ENCODE measurements at places on chromosomes 6 and 20. TPM values are rescaled to one million over a fixed set of nuclear protein-coding genes. Genes with fewer than 3 reads are reported as not detected.

GRCh38 chr6:43150051-43150751 is 20.9 kb upstream of the SRF start:
- no peak for DNase-seq

- DNase-seq: peak; percentile 67
Observed at GRCh38 chr20:37615340-37616109, 78.3 kb upstream of the CTNNBL1 start.

Gene CTCFL
- total RNA-seq: 0.08 TPM

GRCh38 chr6:32105433-32105832 is 3.7 kb downstream of the TNXB start:
- no peak for DNase-seq

DNA sequence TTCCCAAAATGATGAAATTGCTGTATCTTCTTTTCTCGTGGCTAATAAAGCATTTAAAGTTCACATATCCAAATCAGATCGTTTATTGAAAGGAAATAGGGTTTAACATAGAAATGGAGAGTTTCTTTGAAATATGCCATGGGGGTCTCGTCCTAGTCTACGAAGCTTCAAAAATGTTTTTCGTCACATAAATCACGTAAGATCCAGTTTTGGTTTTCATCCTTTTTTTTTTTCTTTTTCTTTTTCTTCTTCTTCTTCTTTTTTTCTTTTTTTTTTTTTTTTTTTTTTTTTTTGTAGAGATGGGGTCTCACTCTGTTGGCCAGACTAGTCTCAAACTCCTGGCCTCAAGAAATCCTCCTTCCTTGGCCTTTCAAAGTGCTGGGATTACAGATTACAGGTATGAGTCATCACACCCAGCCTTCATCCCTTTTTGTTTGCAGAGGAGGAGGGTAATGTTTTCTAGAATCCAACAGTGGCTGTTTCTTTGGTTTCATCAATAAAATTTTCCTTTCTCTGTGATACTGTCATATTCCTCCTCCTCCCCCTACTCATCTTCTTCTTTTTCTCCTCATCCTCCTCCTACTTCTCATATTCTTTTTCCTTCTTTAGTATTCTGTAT is 94.7 kb upstream of the LOC128125822 start:
- no peak for DNase-seq

Gene HLA-E
- total RNA-seq: 236 TPM

Gene SLC17A1
- total RNA-seq: 11.1 TPM

DNA sequence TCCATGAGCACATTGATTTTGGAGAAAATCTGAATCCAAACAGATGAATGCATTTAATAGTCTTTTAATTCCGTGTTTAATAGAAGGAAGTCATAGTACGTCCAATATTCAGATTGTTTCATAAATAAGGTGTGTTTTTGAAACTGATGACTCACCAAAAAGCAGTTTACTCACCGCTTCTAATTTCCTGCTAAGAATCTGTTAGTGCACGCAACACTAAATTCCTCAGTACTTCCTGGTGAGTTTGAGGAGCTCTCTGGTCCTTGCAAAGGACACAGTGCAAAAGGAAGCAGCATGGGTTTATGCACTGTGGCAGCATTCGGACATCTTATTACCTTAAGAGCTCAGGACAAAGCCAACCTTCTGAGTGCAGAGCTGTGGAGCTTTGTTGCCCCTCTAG is 2.3 kb upstream of the ADGRF1 start:
- no peak for DNase-seq

DNA sequence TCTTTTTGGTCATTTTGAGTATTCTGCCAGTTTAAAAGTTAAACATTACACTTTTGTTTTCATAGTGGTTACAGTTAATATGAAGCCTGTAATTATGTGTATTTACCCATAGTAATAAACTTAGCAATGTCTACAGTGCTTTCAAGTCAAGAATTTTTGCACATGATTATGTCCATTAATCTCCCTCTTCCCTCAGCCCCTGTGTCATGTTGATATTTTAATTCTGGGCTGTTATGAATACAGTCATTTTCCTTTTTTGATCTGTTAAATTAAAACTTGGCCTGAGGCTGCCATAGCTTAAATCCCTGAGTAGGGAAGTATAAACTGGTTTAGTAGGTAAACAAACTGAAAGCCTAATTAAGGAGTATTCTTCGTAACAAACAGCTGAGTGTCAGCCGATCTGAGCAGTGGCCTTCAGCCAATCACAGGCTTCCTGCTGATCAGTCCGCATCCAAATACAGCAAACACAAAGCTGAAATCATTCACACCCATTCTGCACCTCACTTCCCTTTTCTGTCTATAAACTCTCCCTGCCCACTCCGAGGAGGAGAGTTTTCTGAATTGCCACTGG is 9.5 kb upstream of the SFT2D1 start:
- DNase-seq: no peak

Gene CALHM5
- 0.47 TPM for total RNA-seq

Gene CGA
- total RNA-seq: not detected

DNA sequence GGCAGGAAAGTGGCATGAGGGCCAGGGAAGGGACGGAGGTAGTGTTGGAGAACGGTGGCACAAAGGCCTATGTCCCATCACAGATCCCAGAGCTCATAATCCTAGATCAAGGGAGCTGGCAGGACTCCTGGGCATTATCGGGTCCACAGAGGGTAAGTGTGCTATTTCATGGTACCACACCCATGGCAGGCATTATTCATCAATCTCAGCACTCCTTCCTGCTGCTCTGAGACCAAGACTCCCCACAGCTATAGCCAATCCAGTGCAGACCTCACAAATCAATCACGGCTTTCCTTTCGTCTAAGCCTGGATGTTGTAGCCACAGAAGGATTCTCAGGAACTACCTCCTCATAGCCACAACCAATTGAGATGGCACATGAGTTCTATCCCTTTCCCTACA is 187.9 kb downstream of the PREX1 start:
- no peak for DNase-seq

Gene MOG
- not detected for total RNA-seq

Gene WFDC2
- not detected for total RNA-seq

Gene SCRT2
- total RNA-seq: not detected

Gene HLA-DOB
- 0.25 TPM for total RNA-seq

- DNase-seq: no peak
Observed at GRCh38 chr6:153160221-153160620, 29.1 kb upstream of the RGS17 start.

DNA sequence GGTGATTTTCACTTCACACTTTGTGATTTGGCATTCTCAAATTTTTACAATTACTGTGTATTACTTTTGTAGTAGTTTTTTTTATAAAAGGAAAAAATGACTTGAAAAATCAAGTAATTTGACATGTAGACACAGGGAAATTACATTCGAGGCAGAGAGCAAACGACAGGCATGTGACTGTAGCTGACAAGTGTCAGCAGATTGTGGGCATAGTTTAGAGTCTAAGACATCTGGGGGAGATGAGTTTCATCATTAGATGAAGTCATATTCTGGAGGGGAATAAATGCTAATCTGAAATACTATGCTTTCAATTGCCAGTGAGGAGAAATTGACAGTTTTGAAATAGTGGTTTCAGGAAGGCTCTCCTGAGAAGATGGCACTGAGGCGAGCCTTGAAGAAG is 126.0 kb downstream of the MTHFD1L start:
- DNase-seq: no peak

GRCh38 chr6:19501737-19502245 is 335.4 kb upstream of the ID4 start:
- DNase-seq: no peak

- DNase-seq: no peak
Observed at GRCh38 chr6:149423964-149424440, 23.9 kb downstream of the SUMO4 start.

GRCh38 chr6:169890049-169890448 is 138.6 kb downstream of the ERMARD start:
- DNase-seq: peak; percentile 19

Gene CFAP61
- not detected for total RNA-seq

Gene UQCC2
- total RNA-seq: 8.3 TPM

GRCh38 chr6:164322533-164322932 is 908.0 kb downstream of the QKI start:
- DNase-seq: no peak

DNA sequence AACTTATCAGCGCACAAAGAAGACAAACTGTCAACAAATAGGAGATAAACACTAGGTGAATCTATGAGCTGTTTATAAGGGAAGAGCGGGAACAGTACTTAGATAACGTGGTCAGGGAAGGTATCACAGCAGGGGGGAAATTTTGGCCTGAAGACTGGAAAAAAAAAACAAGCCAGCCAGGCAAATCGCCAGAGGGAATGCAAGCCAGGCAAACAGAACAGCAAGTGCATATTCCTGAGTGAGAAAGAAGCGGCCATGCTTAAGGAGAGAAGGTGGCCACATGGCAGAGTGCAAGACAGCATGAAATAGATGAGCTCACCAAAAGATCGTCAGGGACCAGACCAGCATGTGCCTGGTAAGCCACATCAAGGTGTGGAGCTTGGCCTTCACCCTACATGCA is 466.5 kb upstream of the ARID1B start:
- DNase-seq: no peak

Measured in liver (tissue), 10 donors.